Foreskin keratinocyte (primary cell): ENCODE measurements at places on chromosomes 12 and 14. TPM values are rescaled to one million over a fixed set of nuclear protein-coding genes. Genes with fewer than 3 reads are reported as not detected.

GRCh38 chr12:115103884-115104883 is 420.2 kb upstream of the TBX3 start:
- DNase-seq = no peak

The TSHR gene
- not detected in 2 replicates for polyA plus RNA-seq

The NINJ2 gene
- polyA plus RNA-seq = 0.19 and 0.30 TPM in 2 replicates

GRCh38 chr12:27257104-27257843 is 13.2 kb downstream of the STK38L start:
- DNase-seq = no peak

The CLEC2A gene
- not detected in 2 replicates for polyA plus RNA-seq

DNA sequence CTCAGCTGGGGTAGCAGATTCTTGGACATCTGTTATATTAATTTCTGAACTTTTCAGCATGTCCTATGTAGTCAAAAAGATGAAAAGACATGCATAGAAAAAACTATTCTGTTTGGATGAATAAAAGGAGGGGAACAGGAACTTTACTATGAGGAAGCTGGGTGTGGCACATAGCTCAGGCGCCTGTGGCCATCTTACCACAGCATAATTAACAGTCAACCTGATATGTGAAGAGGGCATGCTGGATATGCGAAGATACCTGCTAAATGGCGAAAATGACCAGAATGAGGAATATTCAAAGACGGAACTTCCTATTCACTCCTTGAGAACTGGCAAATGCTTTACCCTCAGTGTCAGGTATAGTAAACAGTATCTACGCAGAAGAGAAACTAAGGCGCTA is 18.4 kb downstream of the SETD3 start:
- DNase-seq = peak; percentile 25

DNA sequence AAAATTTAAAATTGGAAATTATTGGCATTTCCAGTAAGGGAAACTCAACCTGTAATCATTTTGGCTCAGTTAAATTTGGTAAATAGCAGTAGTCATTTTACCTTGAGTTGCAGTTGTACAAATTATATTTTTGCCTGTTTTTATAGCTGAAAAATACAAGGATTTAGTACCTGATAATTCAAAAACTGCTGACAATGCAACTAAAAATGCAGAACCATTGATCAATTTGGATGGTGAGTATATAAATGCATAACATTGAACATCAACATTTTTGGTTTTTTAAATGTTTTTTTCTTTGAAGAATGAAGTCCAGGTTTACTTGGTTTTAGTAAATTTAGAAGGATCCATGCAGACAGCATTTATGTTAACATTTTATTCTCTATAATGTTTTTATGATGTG is 9.0 kb downstream of the RTRAF start:
- no peak for DNase-seq

DNA sequence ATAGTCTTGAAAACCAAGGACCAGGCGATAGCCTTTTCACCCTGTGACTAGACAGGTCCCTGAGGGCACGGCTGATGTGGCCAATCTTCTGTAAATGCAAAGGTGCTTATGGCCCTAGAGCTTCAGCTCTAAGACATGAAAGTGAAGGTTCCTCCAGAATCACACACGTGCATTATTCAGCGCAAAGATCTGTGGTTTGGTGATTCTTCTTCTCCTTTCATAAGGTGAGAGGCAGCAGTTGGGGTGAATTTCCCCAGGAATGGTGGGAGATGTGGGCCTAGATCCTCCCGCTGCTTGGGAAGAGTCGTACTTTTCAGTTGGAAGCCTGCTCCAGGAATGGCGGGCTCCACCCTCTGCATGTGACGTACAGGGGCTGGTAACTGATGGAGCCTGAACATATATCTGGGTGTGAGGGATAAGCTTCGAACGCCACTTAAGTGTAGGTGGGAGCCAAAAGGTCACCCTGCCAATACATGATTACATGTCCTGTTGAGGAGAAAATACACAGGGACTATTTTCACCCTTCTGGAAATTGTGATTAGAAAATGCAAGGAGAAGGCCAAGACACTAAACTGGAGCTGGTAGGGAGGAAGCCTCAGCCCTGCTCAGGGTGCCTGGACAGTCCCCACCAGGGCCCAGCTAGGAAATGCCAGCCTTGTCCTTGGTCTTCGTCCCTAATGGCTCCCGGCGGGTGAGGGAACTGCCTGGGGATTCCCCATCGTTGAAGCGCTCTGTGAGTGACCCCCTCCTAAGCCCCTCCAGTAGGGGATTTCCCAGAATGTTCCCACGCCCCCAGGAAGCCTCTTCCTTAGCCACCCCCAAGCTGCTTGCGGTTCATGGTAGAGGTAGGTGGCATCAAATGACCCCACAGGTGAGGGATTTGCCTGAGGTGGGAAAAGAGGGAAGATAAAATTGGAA is 17.6 kb downstream of the BATF start:
- no peak for DNase-seq

GRCh38 chr12:63919756-63920155 is 75.3 kb downstream of the SRGAP1 start:
- DNase-seq = no peak

- DNase-seq = peak; percentile 59
Observed at GRCh38 chr12:68483592-68484383, 126.9 kb upstream of the RAP1B start.

GRCh38 chr14:28138341-28138740 is 628.2 kb upstream of the FOXG1 start:
- DNase-seq = no peak
